ENCODE measurements at places on chromosomes 16 and 17.

DNA sequence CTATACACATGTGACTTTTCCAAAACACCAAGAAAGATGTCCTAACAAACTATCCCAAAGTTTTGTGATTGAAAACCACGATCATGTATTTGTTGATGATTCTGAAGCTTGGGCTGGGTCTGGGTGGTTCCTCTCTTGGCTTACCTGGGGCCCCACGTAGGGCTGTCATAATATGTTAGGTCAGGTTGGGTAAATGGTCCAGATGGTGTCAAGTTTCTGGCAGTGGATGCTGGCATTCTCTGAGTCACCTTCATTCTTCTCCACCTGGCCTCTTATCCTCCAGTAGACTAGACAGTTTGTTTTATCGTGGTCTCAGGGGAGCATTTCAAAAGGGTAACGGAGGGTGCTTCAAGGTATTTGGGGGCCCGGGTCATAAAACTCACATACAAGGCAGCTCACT is 39.4 kb downstream of the SYCE1L start:
- DNase-seq = no peak

DNA sequence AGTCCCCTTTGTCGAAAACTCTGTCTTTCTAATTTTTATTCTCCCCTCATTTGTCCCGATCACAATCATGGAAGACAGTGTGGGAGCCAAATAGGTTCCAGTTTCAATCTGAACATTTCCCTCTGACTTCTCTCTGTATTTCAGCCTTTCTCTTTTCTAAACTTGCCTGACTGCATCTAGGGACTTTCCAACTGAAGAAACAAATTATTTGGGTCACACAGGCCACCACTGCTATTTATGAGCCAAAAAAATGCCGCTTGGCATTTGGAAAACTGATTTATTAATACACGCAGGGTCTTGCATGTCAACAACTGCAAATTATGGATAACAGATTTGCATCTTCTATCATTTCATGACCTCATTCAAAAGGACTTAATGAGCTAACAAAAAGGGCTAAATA is 55.2 kb upstream of the ELAC2 start:
- no peak for DNase-seq

- DNase-seq = no peak
Measured at GRCh38 chr17:44083250-44083849, 12.8 kb downstream of the G6PC3 start.

- DNase-seq = no peak
Measured at GRCh38 chr16:718389-718788, 2.6 kb upstream of the ANTKMT start.

DNA sequence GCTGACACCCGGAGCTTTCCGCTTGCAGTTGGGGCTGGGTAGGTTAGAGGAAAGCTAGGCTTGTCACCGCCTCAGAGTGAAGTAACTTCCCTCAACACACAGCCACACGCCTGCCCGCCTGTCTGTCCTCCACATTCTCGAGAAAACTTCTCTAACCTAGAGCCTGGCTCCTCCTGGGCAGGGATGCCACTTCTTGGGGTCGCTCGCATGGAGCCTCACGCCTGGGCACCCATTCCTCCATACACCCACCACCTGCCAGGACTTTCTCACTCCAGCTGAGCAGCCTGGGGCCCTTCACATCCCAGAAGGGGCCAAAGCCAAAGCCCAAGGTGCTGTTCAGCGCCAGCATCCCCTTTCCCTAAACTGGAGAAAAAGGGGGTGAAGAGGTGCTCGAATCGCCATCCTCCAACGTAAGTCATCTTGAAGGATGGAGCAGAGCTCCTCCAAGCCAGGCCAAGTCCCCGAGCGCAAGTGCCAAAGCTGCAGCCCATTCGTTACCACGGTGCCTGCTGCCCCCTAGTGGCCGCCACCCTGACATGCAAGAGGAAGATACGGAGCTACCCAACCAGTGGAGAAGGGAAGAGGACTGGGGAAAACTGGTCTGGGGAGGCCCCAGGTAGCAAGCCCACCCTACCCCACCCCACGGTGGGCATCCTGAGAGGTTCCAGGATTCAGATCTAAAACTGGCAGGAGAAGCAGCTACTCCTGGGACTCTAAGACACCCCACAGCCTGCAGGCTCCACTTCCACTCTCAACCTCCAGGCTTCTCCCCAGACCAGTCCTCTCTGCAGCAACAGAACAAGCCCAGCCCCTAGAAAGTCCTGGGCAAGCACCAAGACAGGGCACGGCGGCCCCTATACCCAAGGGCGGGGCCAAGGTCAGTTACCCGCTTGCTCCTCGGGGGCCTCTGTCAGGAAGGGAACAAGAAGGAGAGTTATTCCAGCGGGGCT is 63.1 kb downstream of the MYO18A start:
- DNase-seq = peak; percentile 90

- no peak for DNase-seq
Measured at GRCh38 chr17:55580596-55581133, 69.4 kb upstream of the SMIM36 start.

DNA sequence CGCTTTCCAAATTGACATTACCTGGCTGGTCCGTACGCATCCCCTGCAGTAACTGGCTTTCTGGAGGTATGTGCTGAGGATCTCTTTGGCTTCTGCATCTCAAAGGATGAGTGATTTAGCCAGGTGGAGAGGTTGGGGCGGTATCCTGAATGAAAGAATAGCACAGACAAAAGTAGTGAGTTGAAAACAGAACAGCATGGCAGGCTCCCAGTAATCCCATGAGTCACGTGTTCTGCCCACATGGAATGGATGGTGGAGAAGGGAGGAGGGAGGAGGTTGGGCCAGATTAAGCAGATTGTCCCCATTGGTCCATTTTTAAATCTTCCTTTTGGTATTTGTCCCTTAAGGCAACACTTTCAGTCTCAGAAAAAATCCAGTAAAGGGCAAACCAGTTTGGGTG is 176.0 kb downstream of the WWOX start:
- no peak for DNase-seq

All from eye (tissue), 1 donor.